ENCODE measurements at places on chromosomes 7 and 10.

DNA sequence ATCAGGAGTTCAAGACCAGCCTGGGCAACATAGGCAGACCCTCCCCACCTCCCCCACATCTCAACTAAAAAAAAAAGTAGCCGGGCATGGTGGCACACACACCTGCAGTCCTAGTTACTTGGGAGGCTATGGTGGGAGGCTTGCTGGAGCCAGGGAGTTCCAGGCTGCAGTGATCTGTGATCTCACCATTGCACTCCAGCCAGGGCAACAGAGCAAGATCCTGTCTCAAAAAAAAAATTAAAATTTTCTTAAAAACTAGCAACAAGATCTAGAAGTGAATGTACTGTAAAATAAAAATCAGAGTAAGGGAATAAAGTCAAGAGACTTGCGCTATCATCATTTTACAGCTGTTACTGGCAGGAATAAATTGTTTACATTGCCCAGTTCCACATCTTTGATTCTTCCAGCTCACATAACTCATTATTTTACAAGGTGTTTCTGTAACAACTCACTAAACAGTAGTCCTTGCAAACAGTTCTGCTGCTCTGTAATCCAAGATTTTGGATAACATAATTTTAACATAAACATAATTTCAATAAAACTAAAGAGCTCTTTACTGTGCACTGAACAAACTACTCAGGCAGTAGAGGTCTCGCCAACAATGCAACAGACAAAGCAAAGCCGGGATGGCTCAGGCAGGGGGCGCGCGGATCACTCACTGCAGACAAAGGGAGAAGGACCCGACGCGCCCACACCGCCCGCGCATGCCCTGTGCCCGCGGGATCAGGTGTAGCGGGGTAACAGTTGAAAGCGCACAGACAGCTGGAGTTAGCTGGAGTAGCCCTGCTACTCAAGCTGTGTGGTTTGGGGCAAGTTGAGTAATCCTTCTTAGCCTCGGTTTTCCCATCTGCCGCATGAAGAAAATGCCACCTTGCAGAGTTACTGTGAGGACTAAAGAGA, 73.3 kb upstream of the NFE2L3 start:
- DNase-seq: peak; percentile 34

DNA sequence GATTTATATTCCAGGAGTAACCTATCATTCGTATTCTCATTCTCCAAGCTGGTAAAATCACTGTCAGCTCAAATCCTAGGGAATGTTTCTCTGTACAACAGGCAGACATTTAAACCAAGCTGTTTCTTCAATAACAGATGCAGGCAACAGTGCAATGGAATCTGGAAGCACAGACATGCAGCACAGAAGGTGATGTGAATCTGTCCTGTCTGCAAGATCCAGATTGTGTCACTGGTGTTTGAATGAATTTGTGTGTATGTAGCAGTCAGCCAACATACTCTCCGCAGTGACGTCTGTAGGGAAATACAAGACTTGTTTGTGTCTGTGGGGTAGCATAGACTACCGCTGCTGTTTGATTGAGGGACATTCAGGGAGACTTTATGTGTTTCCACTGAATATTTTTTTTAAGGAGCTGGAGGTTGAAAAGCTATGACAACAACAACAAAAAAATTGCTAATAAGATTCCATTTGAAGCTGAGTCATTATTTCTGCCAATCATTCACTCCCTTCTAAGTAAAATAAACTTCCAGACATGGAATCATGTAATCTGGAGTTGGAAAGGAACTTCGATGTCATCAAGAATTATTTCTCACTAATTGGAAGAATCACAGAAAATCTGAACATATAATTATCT, 122.9 kb upstream of the MYO3A start:
- DNase-seq: no peak

- no peak for DNase-seq
These were observed 22.7 kb downstream of the OTUD1 start for GRCh38 chr10:23461557-23461956.

GRCh38 chr10:76080451-76080850, 649.0 kb downstream of the LRMDA start:
- peak; percentile 50 for DNase-seq

- no peak for DNase-seq
These were observed 46.8 kb downstream of the HIP1 start for GRCh38 chr7:75691793-75692543.

DNA sequence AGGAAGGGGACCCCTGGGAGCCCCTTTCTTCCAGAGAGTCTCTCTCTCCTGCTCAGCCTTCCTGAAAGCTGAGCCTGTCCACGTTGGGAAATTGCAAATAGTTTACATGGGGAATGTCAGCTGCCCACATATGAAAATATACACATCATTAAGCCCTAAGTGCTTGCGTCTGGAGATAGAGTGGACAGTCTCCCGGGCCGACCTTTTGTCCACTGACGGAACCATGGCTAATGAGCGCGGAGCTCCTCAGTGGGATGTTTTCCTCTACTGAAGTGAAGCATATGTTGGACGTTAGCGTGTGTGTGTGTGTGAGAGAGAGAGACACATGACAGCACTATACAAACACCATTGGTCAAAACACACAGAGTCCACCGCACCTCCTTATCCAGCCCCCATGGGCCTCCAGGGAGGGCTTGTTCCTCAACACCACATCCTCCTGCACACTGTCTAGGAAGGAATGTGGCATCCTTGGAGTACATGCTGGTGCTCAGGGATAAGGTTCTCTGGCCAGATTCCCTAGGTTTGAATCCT, 128.4 kb downstream of the RGS10 start:
- DNase-seq: peak; percentile 63

DNA sequence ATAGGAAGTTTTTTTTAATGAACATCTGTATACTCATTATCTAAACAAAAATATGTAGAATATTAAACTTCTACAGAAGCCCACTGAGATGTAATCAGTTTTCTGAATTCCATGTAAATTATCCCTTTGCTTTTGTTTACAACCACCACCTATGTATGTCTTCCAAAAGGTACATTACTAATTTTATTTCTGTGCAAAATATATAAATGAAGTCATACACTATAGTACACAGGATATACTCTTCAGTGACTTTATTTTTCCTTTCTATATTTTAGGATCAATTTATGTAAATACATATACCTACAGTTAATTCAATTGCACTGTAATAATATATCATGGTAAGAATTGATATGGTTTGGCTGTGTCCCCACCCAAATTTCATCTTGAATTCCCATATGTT, 1236.9 kb downstream of the DNAJB9 start:
- DNase-seq: no peak

- no peak for DNase-seq
These were observed 620 bp downstream of the SLK start for GRCh38 chr10:103967448-103968071.

DNA sequence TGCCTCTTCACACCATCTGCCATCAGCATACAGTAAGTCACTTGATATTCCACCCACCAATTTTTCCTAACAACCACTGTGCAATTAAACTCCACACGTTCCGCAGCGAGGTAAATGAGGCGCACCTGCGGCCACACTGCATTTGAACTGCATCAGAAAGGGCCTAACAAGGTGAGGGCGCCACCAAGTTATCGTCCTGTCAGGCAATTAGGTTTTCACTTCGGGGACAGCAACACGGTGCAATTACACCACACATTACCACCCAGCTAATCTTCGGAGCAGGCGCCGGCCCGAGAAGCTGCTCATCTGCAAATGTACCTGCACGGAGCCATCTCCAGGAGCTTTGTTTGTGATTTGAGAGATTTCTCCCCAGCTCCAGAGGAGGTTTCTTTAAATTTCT, 84.4 kb downstream of the EBF3 start:
- no peak for DNase-seq

DNA sequence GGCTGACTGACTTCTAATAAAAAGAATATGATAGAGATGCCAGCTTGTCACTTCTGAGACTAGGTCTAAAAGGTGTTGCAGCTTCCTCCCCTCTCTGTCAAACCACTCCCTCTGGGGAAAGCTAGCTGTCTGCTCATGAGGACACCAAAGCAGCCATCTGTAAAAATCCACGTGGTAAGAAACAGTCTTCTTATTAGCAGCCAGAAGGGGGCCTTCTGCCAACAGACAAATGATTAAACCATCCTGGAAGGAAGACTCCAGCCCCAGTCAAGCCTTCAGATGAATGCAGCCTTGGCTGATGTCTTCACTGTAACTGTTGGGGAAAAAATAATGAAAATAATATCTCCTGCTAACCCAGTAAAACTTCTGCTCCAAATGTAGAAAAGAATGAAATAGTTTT, 41.9 kb upstream of the DAGLB start:
- DNase-seq: no peak

DNA sequence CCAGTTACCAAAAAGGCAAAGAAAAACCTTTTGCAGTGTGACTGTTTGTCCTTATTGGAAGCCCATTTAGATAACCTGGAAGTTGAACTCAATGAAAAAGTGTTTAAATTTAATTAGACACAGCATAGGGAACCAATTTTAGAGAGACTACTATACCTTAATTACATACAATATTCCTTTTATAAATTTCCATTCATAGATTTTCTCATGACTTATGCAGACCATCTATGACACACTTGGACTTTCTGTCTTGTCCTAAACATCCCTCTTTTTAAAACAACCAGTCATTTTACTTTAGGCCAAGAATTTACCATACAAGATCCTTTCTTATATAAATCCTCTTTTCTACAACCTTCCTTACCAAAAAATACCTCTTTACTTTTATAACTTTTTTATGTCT, 61.6 kb downstream of the MTURN start:
- no peak for DNase-seq

DNA sequence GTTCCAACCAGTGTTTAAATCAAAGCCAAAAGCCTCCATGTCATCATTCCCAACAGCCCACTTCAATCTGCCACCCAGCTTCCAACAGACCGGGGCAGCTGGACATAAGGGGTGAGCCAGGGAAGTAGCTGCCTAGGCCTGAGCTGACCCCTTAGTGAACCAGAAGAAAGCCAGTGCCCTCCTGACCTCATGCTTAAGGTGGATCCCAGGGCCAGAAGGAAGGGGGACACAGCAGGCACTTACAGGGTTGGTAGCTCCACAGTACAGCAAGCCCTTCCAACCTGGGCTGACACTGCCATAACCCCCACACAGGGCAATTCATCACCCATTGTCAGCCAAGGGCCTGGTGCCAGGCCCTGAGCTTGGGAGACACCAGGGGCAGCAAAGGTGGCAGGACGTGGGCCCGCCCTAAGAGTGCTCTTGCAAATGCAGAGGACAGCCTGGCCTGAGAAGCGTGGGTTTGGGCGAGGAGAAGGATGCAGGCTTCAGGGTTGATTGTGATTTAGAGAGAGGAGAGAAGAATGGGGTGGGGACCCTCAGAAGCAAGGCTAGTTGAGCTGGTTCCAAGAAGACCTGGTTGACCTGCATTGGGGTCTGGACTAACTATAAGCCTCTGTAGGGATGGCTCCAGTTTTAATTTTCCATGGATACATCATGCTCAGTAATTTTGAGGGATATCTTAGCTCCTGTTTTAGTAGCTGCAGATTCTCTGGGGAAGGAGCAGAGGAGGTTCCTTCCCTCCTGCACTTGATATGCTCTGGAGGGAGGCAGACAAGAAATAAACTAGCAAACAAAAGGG, 3.1 kb upstream of the CYP26A1 start:
- DNase-seq: no peak

- DNase-seq: no peak
These were observed 42.7 kb downstream of the PAXIP1 start for GRCh38 chr7:154960063-154960790.

- DNase-seq: no peak
These were observed 125.7 kb downstream of the ARHGAP22 start for GRCh38 chr10:48478980-48479811.

DNA sequence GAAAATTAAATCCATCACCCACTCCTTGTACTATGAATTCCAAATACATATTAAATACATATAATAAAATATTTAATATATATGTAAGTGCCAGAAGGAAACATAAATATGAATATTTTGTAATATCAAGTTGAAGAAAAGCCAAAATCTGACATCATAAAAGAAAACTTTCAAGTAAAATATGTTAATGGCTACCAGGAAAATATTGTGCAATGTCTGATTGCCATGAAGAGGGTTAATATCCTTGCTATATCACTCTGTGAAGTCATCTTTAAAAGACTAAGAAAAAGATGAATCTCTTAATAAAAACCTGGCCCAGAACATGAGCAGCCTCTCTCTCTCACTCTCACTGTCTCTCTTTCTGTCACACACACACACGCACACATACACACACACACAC, 130.2 kb downstream of the EGFR start:
- peak; percentile 29 for DNase-seq

DNA sequence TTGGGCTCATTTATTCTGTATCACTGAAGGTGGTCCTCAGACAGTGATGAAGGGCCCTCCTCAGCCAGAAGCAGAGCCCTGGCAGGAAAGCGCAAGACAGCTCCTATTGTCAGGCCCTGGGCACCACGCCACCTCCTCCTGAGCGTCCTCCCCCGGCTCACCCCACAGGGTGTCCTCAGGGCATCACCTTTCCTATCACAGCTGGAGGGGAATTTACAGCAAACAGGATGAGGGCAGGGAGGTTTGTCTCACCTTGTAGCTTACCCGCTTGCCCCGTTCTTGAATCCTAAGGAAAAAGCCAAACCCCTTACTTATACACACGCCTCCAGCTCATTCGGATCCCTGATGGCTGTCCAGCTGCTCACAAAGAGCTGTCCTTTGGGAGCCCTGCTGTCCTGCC, 50.2 kb upstream of the LANCL2 start:
- DNase-seq: no peak

Data from fibroblast of skin of abdomen (primary cell).